HCT116 (cell line): ENCODE measurements at places on chromosomes 3 and 15.

- no peak for DNase-seq
Observed at GRCh38 chr15:98347001-98347400, 301.3 kb upstream of the IGF1R start.

DNA sequence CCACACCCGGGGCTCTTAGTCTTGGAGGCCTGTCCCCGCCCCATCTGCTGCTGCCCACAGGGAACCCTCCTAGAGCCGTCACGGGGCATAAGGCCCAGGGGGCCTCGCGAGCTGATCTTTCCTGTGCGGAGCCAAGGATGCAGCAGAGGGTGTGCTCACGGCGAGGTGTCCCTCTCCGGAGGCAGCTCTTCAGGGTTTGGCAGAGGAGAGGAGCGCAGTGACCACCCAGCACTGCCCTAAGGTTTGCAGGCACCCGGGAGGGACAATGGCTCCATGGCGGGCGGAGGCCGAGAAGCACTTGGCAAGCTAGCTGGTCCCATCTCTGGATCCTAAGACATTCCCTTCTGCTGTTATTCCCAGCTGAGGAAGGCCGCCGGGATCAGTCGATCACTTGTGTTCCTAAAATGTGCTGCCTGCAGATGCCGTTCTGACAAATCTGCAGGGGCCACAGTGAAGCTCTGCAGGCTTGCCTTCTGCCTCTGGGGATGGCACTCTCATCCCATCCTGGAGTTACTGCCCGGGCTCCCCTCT, 47.4 kb upstream of the PCSK6 start:
- DNase-seq = no peak

DNA sequence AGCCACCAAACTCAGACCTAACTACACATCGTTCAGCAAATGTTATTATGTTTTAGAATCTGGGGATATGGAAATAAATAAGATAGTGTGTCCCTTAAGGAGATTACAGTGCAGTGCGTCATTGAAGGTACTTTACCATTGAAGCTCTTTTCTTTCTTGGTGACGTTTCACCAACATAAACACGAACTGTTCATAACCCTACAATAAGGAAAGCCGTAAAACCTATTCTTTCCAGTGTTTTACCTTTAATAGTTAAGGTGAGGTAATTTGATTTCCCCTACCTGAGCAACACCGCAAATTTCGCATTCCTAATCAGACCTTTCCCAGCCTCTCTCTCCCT, 826 bp downstream of the CCDC66 start:
- no peak for DNase-seq

DNA sequence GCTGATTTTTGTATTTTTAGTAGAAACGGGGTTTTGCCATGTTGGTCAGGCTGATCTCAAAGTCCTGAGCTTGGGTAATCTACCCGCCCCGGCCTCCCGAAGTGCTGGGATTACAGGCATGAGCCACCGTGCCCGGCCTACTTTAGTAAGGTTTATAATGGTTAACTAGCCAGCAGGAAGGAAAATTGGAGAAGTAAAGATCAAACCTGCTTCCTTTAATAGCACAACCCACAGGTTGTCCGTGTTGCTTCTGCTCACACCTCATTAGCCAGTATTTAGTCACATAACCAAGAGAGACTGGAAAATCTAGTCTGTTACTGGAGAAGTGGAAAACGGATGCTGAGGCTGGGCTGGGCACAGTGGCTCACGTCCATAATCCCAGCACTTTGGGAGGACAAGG, 51.9 kb upstream of the TBL1XR1 start:
- DNase-seq = no peak

- no peak for DNase-seq
Observed at GRCh38 chr15:38010395-38010794, 76.0 kb downstream of the TMCO5A start.
